ENCODE measurements at places on chromosomes 13 and 19. TPM values are rescaled to one million over a fixed set of nuclear protein-coding genes. Genes with fewer than 3 reads are reported as not detected.

CASP14 gene
- not detected for total RNA-seq

CCDC9 gene
- total RNA-seq = 2.5 TPM

NCAN gene
- not detected for total RNA-seq

KCNC3 gene
- 0.55 TPM for total RNA-seq

SCN1B gene
- 1.3 TPM for total RNA-seq

ZNF285 gene
- 2.6 TPM for total RNA-seq

IZUMO2 gene
- total RNA-seq = not detected

Measured in SK-MEL-5 (cell line).